ENCODE measurements at places on chromosomes 6 and 20. TPM values are rescaled to one million over a fixed set of nuclear protein-coding genes. Genes with fewer than 3 reads are reported as not detected.

The TSHZ2 gene
- 0.72 TPM for total RNA-seq

The NOX3 gene
- total RNA-seq = not detected

The RBBP8NL gene
- total RNA-seq = 0.14 TPM

The DZANK1 gene
- total RNA-seq = 3.0 TPM

The KCNK16 gene
- total RNA-seq = not detected

The SPATS1 gene
- not detected for total RNA-seq

DNA sequence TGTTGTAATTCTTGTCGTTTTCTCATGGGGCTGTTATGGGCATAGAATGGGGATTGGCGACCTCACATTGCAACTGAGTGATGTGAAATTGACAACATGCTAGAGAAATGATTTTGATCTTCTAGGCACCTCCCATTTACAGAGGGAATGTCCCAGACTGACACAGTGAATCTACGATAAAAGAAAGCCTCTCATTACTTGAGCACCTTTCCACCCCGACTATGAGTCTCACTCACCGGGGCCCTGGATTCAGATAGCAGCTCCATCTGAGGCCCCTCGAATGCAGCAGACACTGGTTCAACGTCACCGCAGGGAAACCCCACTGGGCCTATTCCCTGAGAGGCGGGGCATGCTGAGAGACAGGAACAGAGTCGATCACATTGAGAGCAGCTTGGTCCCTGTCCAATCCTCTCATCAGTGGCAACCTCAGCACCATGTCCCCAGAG lies 49.1 kb downstream of the NFATC2 start:
- H3K4me3 ChIP-seq = no peak overlapping the region
- peaks cover 26% of the 10 kb centered on the region for H3K4me1 ChIP-seq
- no peaks in the 10 kb centered on the region for H3K36me3 ChIP-seq
- no peak for DNase-seq

DNA sequence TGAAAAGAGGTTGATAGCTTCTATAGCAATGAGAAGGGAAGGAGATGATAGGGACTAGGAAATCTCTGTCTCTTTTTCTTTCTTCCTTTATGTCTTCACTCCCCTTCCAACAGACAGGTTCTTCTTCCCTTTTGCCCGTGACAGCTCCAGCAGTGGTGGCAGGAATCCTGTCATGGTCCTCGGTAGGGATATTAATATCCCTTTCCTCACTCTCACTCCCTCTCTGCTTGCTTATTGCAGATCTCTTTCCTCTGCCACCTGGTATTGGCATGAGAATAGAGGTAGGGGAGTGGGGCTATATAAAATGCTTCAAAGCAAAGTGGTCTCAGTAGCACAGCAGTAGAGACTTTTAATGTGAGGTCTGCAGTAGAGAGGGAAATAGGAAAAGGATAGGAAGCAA lies 19.7 kb downstream of the RAD21L1 start:
- H3K27me3 ChIP-seq = no peaks in the 10 kb centered on the region
- H3K36me3 ChIP-seq = no peaks in the 10 kb centered on the region
- no peak overlapping the region for H3K27ac ChIP-seq
- no peak overlapping the region for H3K4me3 ChIP-seq

GRCh38 chr6:167479901-167480648 lies 155.2 kb downstream of the TTLL2 start:
- no peaks in the 10 kb centered on the region for H3K4me1 ChIP-seq
- H3K27me3 ChIP-seq = no peaks in the 10 kb centered on the region
- H3K4me3 ChIP-seq = no peak overlapping the region
- H3K27ac ChIP-seq = no peak overlapping the region
- no peaks in the 10 kb centered on the region for H3K36me3 ChIP-seq

DNA sequence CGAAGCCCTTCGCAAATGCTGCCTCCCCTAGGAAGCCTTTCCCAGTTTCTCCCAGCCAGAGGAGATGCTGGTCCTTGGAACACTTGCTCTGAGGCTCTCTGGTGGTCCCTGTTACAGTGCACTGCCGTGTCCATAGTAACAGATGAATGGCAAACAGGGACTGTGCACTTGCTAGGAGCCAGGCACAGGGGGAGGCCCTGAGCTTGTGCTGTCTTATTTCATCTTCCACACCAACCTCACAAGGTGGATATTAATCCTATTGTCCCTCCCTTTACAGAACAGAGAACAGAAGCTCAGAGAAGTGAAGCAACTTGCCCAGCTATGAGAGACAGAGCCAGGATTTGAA lies 19.0 kb downstream of the SRC start:
- no peaks in the 10 kb centered on the region for H3K4me1 ChIP-seq
- no peak overlapping the region for H3K4me3 ChIP-seq
- no peaks in the 10 kb centered on the region for H3K27me3 ChIP-seq
- no peak for DNase-seq

- H3K4me1 ChIP-seq = no peaks in the 10 kb centered on the region
- no peaks in the 10 kb centered on the region for H3K36me3 ChIP-seq
- no peak overlapping the region for H3K27ac ChIP-seq
- H3K27me3 ChIP-seq = no peaks in the 10 kb centered on the region
Observed at GRCh38 chr6:19891451-19891850, 54.3 kb downstream of the ID4 start.

GRCh38 chr6:78561015-78561414 lies 306.3 kb upstream of the IRAK1BP1 start:
- DNase-seq = peak; percentile 17
- no peaks in the 10 kb centered on the region for H3K36me3 ChIP-seq
- H3K4me3 ChIP-seq = no peak overlapping the region

DNA sequence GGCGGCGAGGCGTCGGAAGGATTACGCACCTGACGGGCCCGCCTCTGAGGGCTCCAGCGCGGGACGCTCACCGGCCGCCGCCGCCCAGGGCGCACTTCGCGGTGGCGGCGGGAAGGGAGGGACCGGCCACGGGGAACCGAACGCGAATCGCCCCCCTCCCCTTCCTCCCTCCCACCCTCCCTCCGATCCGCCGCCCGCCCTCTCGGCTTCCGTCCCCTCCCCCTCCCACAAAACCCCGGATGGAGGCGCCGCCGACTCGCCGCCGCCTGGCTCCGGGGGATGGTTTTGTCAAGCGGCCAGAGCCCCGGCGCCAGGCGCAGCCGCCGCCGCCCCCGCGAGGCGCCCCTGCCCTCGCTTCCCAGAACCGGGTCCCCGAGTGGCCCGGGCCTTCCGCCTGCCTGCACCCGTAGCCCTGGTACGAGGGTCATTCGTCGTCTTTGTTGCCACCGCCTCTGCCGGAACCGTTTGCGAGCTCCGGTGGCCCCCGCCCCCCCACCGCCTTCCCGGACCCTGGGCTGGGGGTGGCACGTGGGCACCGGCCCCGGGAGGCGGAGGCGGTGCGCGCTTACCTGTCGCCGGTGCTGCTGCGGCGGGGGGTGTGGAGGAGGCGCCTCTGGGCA lies 398 bp downstream of the ZBTB2 start:
- H3K4me3 ChIP-seq = peak overlapping the region; percentile 72
- no peaks in the 10 kb centered on the region for H3K27me3 ChIP-seq
- H3K4me1 ChIP-seq = peaks cover 45% of the 10 kb centered on the region
- peak; percentile 36 for DNase-seq
- H3K36me3 ChIP-seq = peaks cover 3% of the 10 kb centered on the region

DNA sequence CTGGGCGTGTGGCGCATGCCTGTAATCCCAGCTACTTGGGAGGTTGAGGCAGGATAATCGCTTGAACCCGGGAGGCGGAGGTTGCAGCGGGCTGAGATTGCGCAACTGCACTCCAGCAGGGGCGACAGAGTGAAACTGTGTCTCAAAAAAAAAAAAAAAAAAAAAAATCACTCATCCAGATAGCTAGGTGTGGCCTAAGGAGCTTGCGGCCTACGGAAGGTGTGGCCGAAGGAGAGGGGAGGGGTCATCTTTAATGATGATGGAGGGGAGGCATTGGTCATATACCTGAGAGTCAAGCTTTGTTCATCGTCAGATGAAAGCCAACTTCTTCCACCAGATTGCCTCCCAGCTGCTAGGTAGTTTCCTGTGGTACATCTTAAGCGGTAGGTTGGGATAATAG lies 801 bp upstream of the PPARD start:
- no peak overlapping the region for H3K4me3 ChIP-seq
- H3K36me3 ChIP-seq = peaks cover 8% of the 10 kb centered on the region
- H3K27ac ChIP-seq = no peak overlapping the region
- no peak for DNase-seq
- H3K27me3 ChIP-seq = no peaks in the 10 kb centered on the region

DNA sequence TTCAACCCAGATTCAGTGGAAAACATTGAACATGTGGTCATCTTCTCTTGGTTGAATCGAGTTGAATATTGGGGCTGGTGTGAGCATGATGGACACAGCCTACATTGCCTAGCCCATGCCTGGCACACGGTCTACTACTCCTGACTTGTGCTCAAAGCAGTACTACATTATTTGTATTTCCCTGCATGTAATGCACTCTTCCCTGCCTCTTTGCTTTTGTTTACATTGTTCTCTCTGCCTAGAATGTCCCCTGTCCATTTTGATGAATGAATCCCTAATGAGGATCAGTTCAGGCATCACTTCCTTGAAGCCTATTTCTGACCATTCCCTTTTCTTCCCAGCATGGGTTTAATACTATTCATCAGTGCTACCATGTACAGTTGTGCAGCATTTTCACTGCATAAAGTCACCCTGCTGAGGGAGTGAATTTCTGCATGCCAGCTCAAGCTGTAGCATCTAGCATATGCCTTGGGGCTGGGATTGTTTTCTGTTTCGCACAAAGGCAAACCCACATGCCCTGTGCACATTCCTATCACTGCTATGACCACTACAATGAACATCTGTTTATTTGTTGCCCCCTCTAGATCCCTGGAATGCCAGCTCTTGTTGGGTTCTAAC lies 75.3 kb upstream of the CCN6 start:
- no peak for DNase-seq
- H3K27ac ChIP-seq = no peak overlapping the region
- H3K36me3 ChIP-seq = no peaks in the 10 kb centered on the region
- H3K4me1 ChIP-seq = peaks cover 7% of the 10 kb centered on the region
- H3K27me3 ChIP-seq = no peaks in the 10 kb centered on the region

DNA sequence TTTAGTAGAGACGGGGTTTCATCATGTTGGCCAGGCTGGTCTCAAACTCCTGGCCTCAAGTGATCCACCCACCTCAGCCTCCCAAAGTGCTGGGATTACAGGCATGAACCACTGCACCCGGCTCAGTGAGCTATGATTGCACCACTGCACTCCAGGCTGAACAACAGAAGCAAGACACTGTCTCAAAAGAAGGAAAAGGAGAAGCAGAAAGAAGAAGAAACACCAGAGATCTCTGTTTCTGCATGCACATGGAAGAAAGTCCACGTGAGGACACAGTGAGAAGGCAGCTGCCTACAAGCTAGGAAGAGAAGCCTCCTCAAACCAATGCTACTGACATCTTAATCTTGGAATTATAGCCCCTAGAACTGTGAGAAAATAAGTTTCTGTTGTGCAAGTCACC lies 16.0 kb downstream of the ECT2L start:
- H3K4me3 ChIP-seq = no peak overlapping the region
- H3K27me3 ChIP-seq = no peaks in the 10 kb centered on the region
- no peak overlapping the region for H3K27ac ChIP-seq
- no peaks in the 10 kb centered on the region for H3K4me1 ChIP-seq
- no peaks in the 10 kb centered on the region for H3K36me3 ChIP-seq

- no peaks in the 10 kb centered on the region for H3K27me3 ChIP-seq
- no peak for DNase-seq
- no peak overlapping the region for H3K4me3 ChIP-seq
- no peaks in the 10 kb centered on the region for H3K4me1 ChIP-seq
- H3K36me3 ChIP-seq = no peaks in the 10 kb centered on the region
- H3K27ac ChIP-seq = no peak overlapping the region
Observed at GRCh38 chr6:16256781-16257180, 18.4 kb downstream of the GMPR start.

Data from astrocyte (in vitro differentiated cells and primary cell).